ENCODE measurements at places on chromosomes 16 and 17.

DNA sequence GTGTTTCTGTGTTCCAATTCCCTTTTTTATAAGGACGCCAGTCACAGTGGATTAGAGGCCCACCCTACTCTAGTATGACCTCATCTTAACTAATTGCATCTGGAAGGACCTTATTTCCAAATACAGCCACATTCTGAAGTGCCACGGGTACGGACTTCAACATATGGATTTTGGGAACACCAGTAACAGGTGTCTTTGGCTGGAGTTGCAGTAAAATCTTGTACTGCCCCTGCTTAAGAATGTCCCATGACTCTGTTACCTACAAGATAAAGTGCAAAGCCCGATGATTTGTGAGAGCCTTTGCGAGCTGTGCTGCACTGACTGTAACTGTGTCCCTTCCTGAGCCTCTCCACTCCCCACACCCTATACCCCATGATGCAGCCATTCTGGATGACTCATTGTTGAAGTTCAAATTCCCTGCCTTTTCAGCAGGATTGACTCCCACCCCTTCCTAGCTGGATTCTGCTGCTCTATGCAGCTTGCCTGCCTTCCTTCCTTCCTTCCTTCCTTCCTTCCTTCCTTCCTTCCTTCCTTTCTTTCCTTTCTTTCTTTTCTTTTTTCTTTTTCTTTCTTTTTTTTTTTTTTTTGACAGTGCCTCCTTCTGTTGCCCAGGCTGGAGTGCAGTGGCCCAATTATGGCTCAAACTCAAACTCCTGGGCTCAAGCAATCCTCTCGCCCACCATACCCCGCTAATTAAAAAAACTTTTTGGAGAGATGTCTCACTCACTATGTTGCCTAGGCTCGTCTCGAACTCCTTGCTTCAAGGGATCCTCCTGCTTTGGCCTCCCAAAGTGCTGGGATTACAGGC lies 2.1 kb downstream of the HCRT start:
- no peak for DNase-seq

GRCh38 chr17:82449131-82449882 lies 1.2 kb downstream of the CYBC1 start:
- peak; percentile 91 for DNase-seq

DNA sequence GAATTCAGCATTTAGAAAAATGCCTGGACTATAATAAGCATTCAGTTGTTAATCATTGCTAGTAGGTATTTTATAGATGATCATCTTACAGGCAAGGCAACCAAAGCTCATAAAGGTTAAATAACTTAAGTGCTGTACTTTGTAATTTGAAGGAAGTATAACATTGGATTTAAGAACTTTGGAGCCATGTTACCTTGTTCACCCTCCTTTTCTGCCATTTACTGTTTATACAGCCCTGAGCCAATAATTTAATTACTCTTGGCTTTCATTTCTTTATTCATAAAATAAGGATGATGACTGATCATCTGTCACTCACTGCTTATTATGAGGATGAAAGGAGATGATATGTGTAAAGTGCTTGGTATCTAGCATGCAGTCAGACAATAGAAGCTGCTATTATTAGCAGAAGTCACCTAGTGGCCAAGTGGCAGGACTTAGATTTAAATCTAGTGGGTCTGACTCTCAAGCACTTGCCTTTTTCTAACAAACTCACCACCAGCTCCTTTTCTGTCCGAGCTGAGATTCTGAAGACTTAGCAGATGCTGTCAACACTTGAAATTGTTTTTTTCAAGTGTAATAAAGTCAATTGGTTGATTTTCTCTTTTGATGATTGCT lies 18.3 kb upstream of the DDX52 start:
- no peak for DNase-seq

GRCh38 chr17:2084766-2085647 lies 30.1 kb downstream of the HIC1 start:
- DNase-seq, result no peak

GRCh38 chr17:58575511-58575910 lies 61.1 kb upstream of the MTMR4 start:
- no peak for DNase-seq

DNA sequence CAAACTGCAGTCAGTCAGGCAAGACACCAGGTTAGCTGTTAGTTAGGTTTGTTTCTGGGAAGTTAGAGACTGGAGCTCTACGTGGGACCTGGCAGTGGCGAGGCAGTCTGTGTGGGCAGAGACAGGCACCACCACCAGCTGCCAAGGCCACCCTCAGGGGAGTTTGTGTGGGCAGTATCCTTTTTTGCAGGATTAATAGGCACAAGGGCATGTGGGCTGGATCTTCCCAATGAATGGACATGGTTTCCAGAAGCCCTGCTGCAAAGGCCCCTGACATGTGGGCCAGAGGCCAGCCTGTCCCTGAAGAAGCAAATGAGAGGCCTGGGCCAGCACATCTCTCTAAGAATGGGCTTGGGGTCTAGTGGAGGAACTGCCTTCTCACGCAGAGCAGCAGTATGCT lies 19.2 kb upstream of the SREBF1 start:
- no peak for DNase-seq

DNA sequence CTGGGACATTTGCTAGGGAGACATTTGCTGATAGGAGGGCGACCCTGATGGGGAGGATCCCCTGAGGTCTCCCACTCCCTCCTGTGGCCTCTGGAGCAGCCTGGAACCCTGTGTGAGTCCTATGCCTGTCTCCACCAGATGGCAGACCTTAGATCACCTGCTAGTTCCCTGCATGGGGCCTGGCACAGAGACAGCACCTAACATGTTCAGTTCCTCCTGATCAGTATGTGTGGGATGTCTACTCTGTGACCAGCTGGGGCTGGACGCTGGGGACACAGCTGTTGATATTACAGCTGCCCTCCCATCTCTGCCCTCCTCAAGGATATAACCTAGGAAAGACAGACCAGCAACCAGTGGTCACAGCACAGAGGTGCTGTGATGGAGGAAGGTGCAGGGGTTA lies 1.1 kb upstream of the ADCY7 start:
- DNase-seq, result no peak

- DNase-seq, result peak; percentile 38
Measured at GRCh38 chr17:19647697-19648474, 665 bp upstream of the ALDH3A2 start.

DNA sequence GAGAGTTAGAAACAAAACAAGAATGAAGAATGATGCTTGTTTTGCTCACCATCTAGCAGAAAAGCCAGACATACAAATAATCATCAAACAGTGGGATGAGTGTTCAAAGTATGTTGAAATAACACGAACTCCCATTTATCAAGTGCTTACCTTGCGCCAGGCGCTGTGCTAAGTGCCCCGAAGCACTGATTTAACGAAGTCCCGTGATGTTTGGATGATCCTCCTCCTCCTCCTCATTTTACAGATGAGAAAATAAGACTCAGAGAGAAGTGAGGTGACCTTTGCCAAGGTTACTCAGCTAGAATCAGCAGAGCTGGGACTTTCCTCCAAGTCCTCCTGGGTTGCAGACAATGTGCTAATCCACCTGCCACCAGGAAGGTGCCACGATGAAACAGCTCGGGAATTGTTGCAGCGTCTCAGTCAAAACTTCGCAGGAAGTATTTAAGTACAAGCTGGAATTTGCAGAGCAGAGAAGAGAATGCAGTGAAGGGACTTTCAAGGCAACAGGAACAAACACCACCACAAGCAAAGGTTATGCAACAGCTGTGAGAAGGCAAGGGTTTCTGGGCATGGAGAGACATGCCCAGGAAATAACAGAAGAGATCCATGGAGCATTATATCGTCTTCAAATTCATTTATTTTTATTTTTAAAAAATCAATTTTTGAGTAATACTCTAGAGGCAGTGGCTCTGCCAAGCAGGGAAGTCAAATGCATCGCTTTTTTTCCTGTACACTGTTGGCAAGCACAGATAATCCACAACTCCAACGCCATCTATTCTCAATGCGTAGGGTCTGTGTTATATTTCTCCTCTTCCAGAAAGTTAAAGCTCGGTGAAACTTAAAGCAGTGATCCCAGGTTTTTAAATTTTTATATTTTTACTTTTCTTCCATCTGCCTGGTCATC lies 11.1 kb downstream of the PRCD start:
- DNase-seq, result no peak

- no peak for DNase-seq
Measured at GRCh38 chr17:54770836-54771235, 129.8 kb upstream of the TOM1L1 start.

DNA sequence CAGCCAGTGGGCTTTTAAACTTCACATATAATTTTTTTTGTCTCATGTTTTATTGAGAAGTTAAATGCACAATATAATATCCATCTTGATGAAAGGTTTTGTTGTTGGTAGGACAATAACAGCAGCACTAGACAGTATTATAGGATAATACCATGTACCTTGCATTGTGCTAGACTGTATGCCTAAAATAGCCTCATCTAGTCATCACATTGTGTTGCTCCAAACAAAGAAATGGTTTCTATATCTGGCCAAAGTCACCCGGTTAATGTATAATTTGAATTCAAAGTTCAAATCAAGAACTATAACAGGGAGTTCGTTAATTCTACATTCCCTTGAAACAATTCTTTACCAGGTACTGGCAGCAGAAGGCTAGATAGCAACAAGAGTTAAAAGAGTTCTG lies 104.9 kb downstream of the KCNJ2 start:
- no peak for DNase-seq

DNA sequence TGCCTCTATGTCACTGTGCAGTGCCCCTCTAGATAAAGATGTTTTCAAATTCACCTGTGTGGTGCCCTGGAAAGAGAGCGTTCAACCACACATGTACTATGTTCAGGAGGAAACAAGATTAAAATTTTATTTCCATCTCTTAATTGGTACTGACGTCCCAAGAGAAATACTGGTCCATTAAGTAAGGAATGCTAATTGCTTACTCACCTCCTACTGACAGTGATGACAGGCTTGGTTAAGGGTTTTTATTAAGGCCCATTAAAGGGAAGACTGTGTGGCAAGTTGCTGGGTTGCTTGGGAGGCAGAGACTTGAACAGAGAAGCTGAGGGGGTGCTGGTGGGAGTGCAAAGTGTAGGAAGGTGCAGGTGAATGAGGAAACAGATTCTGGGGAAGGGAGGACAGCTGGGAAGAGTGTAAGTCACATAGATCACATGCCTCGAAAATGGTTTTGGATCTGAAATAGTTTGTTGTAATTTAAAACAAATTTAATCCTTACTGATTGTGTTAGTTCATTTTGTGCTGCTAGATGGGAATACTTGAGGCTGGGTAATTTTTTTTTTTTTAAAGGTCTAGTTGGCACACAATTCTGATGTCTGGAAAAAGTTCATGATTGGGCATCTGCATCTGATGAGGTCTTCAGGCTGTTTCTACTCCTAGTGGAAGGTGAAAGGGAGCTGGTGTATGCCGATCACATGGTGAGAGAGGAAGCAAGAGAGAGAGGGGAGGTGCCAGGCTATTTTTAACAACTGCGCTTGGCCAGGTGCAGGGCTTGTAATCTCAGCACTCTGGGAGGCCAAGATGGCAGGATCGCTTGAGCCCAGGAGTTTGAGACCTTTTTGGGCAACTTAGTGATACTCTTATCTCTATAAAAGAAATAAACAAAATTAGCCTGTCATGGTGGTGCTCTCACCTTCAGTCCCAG lies 140.5 kb downstream of the CACNG3 start:
- no peak for DNase-seq

GRCh38 chr17:66353937-66354401 lies 51.6 kb downstream of the PRKCA start:
- no peak for DNase-seq

DNA sequence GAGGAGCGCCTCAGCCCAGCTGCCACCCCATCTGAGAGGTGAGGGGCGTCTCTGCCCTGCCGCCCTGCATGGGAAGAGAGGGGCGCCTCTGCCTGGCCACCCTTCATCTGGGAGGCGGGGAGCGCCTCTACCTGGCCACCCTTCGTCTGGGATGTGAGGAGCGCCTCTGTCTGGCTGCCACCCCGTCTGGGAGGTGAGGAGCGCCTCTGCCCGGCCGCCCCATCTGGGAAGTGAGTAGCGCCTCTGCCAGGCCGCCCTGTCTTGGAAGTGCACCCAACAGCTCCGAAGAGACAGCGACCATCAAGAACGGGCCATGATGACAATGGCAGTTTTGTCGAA lies 114.4 kb upstream of the CES5A start:
- DNase-seq, result no peak

- no peak for DNase-seq
Measured at GRCh38 chr17:77741109-77741508, 217.4 kb upstream of the TNRC6C start.

DNA sequence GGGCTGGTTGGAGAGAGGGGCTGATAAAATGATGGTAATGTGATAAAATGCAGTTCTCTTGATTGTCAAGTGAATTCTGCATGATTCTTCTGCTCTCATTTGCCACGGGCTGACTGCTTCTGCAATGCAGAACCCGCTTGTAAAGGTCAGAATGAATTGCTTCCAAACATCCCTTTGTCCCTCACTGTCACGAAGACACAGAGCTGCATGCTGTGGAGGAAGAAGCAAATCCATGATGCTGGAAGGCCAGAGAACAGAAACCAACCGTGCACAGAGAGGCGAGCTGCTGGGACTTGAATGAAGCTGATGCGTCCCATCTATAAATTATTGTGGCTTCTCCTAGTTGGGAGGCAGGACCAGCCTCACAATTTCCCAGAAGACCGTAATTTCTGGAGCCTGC lies 171.6 kb downstream of the PRKCB start:
- no peak for DNase-seq

DNA sequence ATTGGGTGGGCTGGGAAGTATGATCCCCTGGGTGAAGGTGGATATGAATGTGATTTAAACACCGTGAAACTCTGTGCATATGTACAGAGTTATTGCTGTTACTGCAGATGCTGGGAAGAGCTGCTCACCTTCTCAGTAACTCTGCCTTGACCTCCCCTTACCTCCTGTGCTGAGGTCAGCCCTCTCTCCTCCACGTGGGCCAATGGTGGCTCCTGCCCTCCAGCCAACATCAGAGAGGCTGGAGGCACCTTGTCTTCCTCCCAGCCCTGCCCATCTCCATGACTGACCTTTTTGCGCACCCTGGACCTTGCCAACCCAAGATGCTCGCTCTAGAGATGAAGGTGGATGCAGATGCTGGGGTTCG lies 387 bp upstream of the ASB16 start:
- DNase-seq, result no peak

DNA sequence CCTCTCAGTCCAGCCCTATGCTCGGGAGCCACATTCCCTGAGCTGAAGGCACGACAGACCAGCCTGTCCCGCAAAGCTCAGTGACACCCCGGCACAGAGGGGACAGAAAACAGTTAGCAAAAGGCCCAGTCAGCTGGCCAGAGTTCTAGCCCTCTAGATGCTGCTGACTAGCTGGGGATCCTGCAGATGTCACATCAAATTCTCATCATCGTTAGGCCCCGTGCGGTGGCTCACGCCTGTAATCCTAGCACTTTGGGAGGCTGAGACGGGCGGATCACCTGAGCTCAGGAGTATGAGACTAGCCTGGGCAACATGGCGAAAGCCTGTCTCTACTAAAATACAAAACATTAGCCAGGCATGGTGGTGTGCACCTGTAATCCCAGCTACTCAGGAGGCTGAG lies 17.2 kb downstream of the UBE2O start:
- no peak for DNase-seq

- DNase-seq, result no peak
Measured at GRCh38 chr16:84194470-84195200, 3.7 kb downstream of the ADAD2 start.

DNA sequence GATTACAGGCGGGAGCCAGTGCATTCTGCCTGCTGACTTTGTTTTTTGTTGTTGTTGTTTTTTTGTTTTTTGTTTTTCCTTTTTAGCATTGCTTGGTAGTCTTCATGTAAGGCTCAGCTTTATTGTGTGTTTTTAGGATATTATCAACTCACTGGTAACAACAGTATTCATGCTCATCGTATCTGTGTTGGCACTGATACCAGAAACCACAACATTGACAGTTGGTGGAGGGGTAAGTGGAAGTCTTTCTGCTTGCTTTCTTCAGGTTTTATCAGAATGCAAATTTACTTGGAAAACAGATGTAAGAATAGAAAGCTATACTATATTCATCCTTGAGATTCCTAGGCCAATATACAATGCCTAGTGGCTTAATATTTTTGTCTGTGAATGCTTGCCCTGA lies 3.3 kb upstream of the CMTM1 start:
- no peak for DNase-seq

Data from T-helper 2 cell (primary cell).